ENCODE measurements at places on chromosomes 4 and X.

- DNase-seq = no peak
Observed at GRCh38 chr4:3440011-3440410, 1.8 kb upstream of the HGFAC start.

GRCh38 chr4:99665983-99666382 lies 8.4 kb upstream of the C4orf54 start:
- DNase-seq = no peak

DNA sequence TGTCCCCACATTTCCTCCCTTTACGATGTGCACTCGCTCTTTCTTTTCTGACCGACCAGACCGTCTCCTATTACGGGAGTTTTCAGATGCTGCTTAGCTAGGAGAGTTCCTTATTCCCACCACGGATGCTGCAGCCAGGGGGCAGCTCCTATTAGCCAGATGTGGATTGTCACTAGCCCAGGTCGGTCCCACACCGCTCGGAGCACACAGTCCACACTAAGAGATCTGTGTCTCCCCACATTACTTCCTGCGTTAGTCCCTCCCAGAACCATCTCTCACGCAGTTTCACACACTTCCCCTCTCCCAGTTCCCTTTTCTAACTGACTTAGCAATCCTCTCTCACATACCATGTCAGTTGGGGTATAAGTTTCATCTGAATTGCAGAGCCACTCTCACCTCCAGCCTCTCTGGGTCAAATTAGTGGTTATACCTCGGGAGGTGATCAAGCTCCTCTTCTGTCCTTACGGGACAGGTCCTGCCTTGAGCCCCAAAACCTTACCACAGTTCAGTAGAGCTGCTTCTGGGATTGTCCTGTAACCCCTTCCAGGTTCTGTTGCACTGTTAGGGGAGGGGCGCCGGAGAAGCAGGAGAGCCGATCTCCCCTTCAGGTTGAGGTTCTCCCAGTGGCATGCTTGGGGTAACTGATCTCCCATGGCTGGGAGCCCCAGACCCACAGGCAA lies 28.2 kb downstream of the SULT1E1 start:
- DNase-seq = no peak

DNA sequence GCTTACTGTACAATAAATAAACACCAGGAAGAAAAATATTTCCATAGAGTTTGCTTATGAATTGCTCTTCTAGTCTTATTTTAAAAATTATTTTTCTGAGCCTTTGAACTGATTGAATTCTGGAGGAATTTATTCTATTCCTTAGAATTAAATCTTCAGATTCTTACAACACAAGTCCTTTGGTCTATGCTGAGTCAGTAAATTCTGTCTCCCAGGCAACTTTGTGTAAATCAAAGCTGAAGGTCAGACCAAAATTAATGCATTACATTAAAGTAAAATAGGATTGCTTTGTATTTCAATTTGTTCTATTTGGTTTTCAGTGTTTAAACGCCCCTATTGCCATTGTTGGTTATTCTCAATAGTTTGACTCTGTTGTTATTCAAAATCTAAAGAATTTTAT lies 26.8 kb upstream of the STPG2 start:
- no peak for DNase-seq

GRCh38 chr4:153497988-153498967 lies 32.1 kb downstream of the TMEM131L start:
- DNase-seq = no peak

- DNase-seq = no peak
Observed at GRCh38 chr4:26130173-26130572, 190.6 kb upstream of the RBPJ start.

- no peak for DNase-seq
Observed at GRCh38 chr4:147596981-147597380, 20.2 kb upstream of the TMEM184C start.

- DNase-seq = no peak
Observed at GRCh38 chr4:44146516-44146915, 302.1 kb downstream of the KCTD8 start.

All from cerebellar nuclear complex (tissue), 1 donor.